ENCODE measurements at places on chromosomes 13 and 19.

GRCh38 chr13:91238036-91238435, 109.5 kb upstream of the MIR17HG start:
- DNase-seq = no peak

DNA sequence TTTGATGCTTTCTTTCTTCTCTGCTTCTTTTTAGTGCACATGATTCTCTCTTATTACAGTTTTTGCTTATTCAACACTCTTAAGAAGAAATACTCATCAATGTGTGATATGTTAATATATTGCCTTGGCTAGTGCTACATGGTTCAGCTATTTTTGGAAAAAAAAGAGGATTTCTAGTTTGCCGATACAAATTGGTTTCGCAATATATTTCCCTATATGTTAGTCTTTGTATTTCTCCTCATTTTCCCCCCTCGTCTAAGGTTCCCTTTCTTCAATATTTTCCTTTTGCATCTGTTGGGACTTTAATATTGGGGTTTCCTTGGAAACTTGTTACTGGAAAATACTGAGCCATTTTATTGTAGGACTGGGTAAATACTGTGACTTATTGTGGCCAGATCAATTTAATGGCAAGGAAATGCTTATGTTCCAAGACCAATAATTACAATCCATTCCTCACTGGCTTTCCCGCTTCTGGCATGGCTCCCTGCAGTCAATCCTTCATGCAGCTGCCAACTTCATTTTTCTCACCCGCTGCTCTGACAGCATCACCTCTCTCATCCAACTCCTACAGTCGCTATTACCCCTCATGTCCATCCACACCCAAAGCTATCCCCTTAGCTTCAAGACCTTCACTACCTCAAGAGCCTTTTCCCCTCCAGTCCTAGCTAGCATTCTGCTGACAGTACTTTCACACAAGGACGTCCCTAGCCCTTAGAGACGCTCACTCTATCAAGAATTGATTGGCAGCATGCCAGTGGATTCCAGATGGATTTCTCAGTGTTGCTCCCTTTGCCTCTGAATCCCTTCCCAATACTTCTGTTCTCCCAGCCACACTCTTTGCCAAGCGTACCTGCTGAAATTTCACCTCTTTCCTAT, 280.1 kb upstream of the TMTC4 start:
- DNase-seq = no peak

DNA sequence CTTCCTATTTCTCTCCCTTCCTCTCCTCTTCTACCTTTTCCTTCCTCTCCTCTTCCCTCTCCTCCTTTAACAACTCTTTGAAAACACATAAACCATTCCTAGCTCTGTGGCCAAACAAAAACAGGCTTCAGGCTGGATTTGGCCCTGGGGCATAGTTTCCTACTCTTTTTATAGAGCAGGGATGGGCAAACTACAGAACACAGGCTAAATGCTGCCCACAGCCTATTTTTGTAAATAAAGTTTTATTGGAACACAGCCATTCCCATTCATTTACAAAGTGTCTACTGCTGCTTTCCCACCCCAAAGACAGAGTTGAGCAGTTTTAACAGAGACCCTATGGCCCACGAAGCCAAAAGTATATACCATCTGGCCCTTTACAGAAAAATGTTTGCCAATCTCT, 35.4 kb downstream of the LHFPL6 start:
- DNase-seq = no peak

- DNase-seq = peak; percentile 84
These were observed 2.3 kb downstream of the SLC5A5 start for GRCh38 chr19:17873786-17874757.

GRCh38 chr13:59521549-59521948, 642.2 kb downstream of the DIAPH3 start:
- no peak for DNase-seq

- peak; percentile 80 for DNase-seq
These were observed 1.5 kb upstream of the PNPLA6 start for GRCh38 chr19:7533925-7534480.

DNA sequence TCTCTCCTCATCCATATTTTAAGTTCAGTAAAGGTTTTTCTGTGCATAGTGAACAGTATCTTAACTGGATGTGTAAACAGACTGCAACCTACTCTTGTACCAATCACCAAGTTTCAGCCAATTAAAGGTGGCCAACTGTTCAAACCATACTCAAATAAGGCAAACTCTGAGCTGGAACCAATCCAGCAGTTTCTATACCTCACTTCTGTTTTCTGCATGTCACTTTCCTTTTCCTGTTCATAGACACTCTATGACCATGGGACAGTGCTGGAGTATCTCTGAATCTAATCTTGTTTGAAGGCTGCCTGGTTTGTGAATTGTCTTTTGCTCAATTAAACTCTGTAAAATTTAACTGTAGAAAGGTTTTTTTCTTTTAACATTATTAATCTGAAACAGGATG, 470.3 kb upstream of the SLITRK6 start:
- DNase-seq = no peak

DNA sequence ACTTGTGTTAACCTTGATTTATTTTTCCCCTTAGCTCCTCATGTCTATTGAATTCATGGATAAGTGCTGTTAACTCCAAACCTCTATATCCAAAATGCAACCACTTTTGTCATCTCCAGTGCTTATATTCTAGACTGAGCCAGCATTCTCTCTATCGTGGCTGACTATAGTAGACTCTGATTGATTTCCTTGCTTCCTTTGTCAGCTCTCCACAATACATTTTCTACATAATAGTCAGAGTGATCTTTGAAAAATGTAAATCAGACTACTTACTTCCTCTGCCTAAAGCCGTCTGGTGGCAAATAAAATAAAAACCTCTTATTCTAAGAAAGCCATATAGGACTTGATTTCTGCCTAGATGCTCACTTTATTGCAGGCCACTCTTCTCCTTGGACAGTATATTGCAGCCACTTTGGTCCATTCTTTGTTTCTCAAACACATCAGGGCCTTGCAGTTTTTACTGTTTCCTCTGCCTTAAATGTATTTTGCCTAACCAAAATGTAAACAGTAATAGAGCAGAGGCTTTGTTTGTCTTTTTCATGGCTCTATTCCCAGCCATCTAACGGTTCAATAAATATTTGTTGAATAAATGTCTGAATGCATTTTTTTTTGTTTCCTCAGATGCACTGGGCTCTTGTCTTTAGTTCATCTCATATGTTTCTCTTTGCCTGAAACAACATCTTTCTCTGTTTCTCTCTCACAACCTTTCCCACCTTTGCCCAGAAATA, 243.6 kb upstream of the CSNK1A1L start:
- no peak for DNase-seq

- DNase-seq = no peak
These were observed 2.2 kb upstream of the COLGALT1 start for GRCh38 chr19:17553256-17553655.

DNA sequence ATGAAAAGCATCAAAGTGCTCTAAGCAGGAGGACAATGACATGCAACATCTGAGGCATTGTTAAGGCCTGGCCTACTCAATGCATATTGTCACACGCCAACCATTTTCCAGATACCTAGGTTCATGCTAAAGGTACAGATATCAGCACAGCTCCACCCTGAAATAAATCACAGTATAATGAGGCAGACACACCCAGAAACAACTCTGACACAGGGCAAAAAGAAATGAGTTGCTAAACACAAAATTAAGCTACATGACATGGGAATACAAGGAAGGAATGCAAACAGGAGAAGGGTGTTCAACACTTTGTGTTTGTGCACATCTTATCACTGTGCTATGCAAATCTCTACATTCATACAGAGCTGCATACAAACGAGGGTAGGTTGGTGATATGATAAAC, 86.5 kb downstream of the EPSTI1 start:
- DNase-seq = no peak

- DNase-seq = no peak
These were observed 158.8 kb upstream of the DACH1 start for GRCh38 chr13:72025836-72026235.

DNA sequence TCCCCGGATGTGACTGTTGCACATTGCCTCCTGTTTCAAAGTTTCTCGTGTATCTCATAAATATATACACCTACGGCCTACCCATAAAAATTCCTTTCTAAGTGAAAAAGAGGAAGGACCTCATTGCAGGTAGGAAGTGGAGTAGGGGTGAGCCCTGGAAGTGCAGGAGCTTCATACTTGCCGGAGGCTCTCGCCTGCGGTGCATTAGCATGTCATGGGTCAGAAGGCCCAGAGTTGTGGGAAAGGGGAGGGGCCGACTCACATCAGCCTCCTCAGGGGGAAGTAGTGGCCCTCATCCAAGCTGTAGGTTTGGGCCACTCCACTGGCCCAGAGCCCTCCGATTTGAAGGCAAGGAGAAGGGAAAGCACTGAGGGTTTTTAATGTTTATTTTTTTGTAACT, 26.0 kb upstream of the IRS2 start:
- no peak for DNase-seq

DNA sequence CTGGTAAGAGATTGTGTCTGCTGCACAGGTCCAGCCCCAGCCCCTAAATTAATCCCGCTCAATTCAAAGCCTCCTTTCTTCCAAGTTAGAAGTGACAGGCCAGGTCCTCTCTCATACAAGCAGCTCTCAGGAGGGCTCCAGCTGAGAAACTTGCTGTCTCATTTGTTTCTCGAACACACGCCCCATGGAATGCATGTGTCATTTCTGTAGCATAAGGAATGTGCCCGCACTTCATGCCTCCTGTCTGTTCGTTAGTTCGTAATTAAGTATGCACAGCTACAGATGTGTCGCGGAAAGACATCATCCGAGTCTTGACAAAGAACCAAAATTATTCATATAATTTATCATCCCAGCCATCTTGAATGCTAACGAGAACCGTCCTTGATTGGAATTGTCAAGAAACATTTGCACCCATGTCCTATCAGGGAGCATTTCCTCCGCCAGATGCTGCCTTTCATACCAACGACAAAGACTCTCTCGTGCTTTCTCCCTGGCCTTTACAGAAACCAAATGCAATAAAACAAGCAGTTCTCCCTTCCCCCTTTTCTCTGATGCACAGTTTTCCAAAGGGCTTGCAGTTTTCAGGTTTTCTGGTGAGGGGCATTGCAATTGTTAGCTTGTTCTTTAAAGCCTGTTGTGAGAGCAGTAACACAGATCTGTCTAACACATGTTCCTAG, 133.5 kb downstream of the UQCRFS1 start:
- no peak for DNase-seq

GRCh38 chr19:3508771-3509535, 2.8 kb downstream of the FZR1 start:
- no peak for DNase-seq

DNA sequence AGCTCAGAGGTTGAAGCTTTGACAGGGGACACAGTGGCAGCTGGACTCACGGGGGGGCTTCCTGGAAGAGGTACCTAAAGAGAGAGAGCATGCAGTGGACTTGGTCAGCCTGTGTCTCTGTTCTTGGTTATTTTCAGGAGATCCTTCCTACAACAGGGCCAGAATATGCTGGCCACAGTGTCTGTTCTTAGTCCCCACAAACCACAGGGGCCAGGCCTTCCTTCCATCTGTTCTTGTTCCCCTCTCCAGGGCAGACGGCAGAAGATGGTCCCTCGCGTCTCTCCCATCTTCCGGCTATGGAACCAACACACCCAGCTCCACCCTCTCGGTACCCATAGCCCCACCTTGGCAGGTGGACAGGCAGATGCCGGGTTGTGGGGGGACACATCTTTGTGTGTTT, 24.8 kb downstream of the MAST3 start:
- DNase-seq = no peak

- no peak for DNase-seq
These were observed 8.9 kb downstream of the ETHE1 start for GRCh38 chr19:43518051-43518450.

- DNase-seq = peak; percentile 77
These were observed at the start of gene SLC17A7 for GRCh38 chr19:49441210-49441959. Gene SLC17A7, minus strand, starts transcription at chr19:49441527. Its CDS starts 148 bp downstream, at chr19:49441379.

Data from nephron progenitor cell (in vitro differentiated cells).